Stimulated activated CD4-positive, alpha-beta T cell treated with anti-CD3 and anti-CD28 coated beads, TNF-alpha, amount 100 ng/mL, for 4 hours (primary cell): ENCODE measurements at places on chromosomes 2 and 18.
A peak's percentile ranks its signal among the peaks of the same experiment; 100 is the strongest.

- peak; percentile 64 for DNase-seq
Observed at GRCh38 chr2:84946204-84947009, 24.6 kb upstream of the KCMF1 start.

- no peak for DNase-seq
Observed at GRCh38 chr18:5478261-5478660, 65.5 kb downstream of the EPB41L3 start.

GRCh38 chr2:210963386-210963785, 407.0 kb downstream of the CPS1 start:
- no peak for DNase-seq

DNA sequence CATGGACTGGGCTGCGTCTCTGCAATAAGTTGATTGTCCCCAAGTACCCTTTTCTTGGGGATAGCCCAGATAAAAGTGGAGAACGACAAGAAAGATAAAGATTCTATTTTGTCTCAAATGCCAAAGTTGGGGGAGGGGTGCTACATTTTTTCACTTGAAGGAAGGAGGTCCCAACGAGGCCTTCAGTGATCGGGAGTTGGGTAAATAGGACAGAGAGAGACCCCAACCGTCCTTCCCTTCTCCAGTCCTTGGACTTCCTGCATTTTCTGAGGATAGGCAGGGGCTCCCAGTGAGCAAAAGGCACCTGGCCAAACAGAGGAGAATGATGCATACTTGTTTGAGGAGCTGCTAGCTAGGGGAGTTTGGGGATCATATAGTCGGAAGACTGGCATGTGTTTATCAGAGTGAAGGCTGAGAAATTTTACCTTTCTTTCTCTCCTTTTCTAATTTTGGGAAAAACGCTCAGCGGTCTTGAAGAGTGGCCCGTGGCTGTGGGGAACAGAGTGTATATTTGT, 3.5 kb upstream of the EN1 start:
- DNase-seq = no peak

- DNase-seq = no peak
Observed at GRCh38 chr2:41957431-41957830, 90.4 kb upstream of the PKDCC start.

DNA sequence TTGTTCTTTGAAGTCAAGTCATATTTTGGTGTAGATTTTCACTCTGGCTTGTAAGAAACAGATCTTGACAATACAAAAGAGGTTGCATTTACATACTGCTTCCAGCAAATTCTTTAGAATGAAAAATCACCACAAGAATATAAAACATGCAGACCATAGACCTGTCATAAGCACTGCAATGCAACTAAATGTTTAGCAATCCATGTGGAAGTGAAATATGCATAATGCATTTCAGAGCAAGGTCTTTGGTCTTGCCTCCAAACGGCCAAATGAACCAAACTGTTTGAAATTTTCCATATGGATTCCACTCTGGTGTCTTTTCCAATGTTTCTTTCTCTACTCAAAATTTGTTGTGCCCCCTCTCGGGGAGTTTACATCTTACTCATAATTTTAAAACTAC, 271.0 kb upstream of the CDH20 start:
- DNase-seq = no peak

DNA sequence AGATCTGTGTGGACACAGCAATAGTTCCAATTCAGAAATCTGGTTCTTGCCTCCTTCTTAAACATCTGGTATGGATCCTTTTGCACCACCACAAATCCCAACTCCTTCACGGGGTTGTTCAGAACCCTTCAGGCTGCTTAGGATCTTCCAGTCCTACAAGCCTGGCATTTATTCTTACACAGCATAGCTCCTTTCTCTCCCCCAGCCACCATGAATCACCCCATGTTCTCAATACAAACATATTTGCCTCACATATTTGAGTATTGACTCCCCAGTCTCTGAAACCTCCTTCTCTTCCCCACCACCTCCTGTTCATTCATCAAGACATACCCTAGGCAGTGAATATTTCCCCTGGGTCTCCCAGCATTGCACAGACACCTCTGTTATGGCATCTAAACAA, 155.2 kb downstream of the ALK start:
- no peak for DNase-seq

DNA sequence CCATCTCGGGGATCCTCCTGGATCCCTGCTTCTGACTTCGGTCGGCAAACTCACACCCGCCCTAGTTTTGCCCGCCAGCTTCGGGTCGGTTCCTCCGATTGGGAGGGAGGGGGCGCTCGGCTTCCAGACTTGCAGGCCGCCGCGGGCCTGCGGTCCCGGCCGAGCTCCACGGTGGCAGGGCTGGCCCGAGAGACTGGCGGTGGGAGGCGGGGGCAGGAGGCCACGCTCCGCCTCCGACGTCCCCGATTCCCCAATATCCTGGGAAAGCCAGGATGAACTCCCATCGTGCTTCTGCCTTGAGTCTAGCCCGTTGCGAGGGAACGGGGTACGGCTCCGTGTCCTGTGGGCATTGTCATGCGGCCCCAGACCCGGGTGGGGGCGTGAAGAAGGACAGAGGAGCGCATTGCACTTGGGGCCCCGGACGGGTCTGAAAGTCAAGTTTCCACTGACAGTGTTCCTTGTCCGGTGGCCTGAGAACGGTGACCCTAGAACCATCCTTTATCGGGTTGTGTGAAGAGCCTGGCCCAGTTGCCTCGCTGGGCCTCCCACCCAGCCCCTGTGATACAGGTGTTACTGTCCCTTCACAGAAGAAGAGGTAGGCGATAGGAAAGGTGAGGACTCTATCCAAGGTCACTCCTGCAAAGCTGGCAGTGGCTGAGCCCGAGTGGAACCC, 2.4 kb upstream of the INHBB start:
- peak; percentile 43 for DNase-seq

GRCh38 chr2:205701509-205701908, 19.2 kb downstream of the NRP2 start:
- DNase-seq = no peak

DNA sequence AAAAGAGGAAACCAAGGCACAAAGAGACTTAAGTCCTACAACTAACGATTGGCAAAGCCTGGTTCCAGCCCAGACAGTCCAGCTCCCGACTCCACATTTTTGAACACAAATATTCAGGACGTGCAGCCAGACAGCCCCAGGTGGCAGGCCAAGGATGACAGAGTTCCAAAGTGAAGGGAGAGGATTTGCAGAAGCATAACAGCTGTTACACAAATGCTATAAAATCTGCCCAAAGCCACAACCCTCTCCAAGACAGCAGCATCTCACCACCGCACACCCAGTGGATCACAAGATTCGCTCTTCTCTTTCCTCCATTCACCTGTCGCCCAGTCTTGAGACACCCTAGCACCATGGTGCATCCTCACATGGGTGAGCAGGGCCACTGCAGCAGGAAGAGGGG, 227.1 kb upstream of the ID2 start:
- DNase-seq = no peak
